ENCODE measurements at places on chromosomes 16 and 17. TPM values are rescaled to one million over a fixed set of nuclear protein-coding genes. Genes with fewer than 3 reads are reported as not detected.

CDK3 gene
- total RNA-seq, result 5.0 TPM

MARCHF10 gene
- not detected for total RNA-seq

SLFN14 gene
- total RNA-seq, result not detected

TOX3 gene
- total RNA-seq, result not detected

MPP3 gene
- 0.30 TPM for total RNA-seq

CIBAR2 gene
- not detected for total RNA-seq

HNF1B gene
- total RNA-seq, result not detected

CFAP119 gene
- 2.3 TPM for total RNA-seq

Data from activated naive CD4-positive, alpha-beta T cell treated with anti-CD3 and anti-CD28 coated beads for 36 hours (primary cell).